Activated CD4-positive, alpha-beta memory T cell treated with anti-CD3 and anti-CD28 coated beads for 36 hours (primary cell): ENCODE measurements at places on chromosomes 4 and X.

GRCh38 chr4:10054571-10055041, 33.3 kb upstream of the SLC2A9 start:
- H3K4me3 ChIP-seq = no peak overlapping the region
- no peak overlapping the region for H3K27ac ChIP-seq
- H3K36me3 ChIP-seq = peaks cover 11% of the 10 kb centered on the region
- DNase-seq = no peak

- H3K4me3 ChIP-seq = no peak overlapping the region
- no peaks in the 10 kb centered on the region for H3K27me3 ChIP-seq
Measured at GRCh38 chr4:152359208-152360044, 176.5 kb downstream of the FBXW7 start.

DNA sequence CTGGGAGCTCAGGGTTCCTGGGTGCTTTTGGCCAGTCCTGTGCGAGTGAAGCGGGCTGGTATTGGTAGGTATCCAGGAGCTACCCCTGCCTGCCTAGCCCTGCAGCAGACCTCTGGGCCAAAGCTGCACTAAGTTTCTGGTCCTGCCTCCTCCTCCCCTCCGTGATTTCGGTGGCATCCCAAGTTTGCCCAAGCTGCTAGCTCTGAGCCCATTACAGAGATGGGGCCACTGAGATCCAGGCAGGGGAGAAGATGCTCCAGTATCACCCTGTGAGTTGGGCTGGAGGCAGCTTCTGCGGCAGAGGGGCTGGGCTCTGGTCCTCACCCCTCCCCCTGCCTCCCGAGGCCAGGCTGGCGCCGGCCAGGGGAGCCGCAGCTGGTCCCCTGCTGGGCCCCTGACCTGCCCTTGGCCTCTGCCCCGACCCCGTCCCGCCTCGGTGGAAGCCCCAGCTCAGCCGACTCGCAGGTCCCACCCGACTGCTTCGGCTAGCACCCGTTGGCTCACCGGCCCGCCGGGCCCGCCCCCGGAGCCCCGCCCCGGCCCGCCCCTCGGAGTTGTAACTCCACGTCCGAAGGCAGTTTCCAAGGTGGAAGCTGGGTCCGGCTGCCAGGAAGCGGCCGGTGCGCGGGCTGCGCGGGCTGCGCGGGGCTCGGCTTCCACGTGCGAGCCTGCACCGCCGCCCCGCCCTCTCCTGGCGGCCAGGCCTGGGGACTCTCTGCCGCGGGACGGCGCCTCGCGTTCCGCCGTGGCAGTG, at the start of gene DUSP9:
DUSP9 (plus strand) TSS at position 584 of the 754 bp plus-strand sequence. CDS start 751 bp downstream, outside the sequence.
- H3K27ac ChIP-seq = no peak within 1 kb of the TSS
- peaks cover 26% of the 10 kb centered on the region for H3K27me3 ChIP-seq
- no peak for DNase-seq
- peak within 1 kb of the TSS; percentile 29 for H3K4me3 ChIP-seq

GRCh38 chrX:16123222-16123786, at the start of gene GRPR:
GRPR (plus strand) TSS chrX:16123565; CDS start chrX:16123954, 389 bp downstream.
- DNase-seq = peak; percentile 69
- H3K4me1 ChIP-seq = peaks cover 19% of the 10 kb centered on the region
- H3K27me3 ChIP-seq = peaks cover 4% of the 10 kb centered on the region
- no peak within 1 kb of the TSS for H3K27ac ChIP-seq

GRCh38 chr4:180156684-180157083, 2086.5 kb upstream of the TENM3 start:
- H3K4me3 ChIP-seq = no peak overlapping the region
- DNase-seq = no peak
- H3K27me3 ChIP-seq = no peaks in the 10 kb centered on the region
- H3K27ac ChIP-seq = no peak overlapping the region

DNA sequence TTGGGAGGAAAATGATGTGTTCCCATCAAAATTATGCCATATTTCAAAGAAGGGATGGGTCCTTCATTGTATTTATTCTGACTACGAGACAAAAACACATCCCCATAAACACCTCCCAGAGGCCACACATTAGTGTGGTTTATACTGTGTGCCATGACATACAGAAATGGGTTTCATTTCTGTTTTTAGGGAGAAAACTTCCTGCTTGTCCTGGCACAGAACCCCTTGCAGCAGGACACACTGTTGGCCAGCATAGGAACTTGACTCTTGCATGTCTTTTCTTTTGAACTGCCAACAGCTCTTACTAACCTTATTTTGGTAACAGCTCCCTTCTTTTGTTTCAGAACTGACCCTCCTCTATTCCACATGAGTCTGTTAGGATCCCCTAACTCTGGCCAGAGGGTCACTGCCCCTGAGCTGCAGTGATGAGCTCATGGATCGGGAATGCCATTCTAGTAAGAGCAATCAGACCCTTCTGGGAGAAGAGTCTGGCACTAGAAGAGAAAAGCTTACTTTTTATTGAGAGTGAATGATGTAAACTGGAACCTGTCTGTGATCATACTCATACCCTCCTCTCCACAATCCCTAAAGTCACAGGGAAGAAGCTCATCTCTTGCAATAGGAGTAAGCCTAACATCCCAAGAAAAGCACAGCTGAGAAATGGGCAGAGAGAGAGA, 86.4 kb downstream of the SMIM20 start:
- H3K36me3 ChIP-seq = no peaks in the 10 kb centered on the region
- H3K27me3 ChIP-seq = peaks cover 4% of the 10 kb centered on the region
- H3K4me3 ChIP-seq = no peak overlapping the region
- no peak for DNase-seq
- H3K27ac ChIP-seq = no peak overlapping the region

DNA sequence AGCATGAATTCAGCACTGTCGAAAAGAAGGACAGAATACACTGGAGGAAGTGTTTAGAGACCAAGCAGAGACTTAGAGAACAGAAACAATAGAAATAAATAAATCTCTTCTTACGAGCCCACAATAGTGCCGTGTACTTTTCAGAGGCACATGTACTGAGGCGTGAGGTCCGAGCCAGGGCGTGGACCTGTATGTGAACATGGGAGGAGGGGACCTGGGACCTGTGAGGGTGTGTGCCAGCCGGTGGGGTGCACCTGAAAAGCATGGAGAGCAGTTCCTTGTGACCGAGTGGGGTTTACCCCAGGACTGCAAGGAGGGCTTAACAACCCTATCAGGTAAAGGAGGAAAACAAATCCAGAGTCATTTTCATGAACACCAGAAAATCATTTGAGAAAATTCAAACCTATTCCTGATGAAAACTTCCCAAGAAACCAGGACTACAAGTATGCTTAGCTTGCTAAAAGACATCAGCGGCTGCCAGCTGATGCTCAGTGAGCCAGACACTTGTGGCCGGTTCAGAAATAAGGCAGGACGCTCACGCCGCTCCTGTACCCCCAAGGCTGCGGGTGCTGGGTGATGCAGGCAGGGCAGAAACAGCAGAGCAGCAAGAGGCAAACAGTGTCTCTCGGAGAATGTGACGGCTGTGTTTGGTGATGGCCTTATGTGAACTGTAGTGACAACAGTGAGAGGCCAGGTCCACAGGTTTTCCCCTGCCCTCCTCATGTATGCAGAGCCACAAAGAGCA, 37.1 kb downstream of the NELFA start:
- no peak for DNase-seq
- H3K27ac ChIP-seq = no peak overlapping the region
- H3K27me3 ChIP-seq = no peaks in the 10 kb centered on the region
- peaks cover 53% of the 10 kb centered on the region for H3K36me3 ChIP-seq

- H3K4me1 ChIP-seq = no peaks in the 10 kb centered on the region
- no peaks in the 10 kb centered on the region for H3K36me3 ChIP-seq
- no peak overlapping the region for H3K4me3 ChIP-seq
- no peak for DNase-seq
Measured at GRCh38 chr4:159682996-159683395, 580.1 kb downstream of the RAPGEF2 start.

DNA sequence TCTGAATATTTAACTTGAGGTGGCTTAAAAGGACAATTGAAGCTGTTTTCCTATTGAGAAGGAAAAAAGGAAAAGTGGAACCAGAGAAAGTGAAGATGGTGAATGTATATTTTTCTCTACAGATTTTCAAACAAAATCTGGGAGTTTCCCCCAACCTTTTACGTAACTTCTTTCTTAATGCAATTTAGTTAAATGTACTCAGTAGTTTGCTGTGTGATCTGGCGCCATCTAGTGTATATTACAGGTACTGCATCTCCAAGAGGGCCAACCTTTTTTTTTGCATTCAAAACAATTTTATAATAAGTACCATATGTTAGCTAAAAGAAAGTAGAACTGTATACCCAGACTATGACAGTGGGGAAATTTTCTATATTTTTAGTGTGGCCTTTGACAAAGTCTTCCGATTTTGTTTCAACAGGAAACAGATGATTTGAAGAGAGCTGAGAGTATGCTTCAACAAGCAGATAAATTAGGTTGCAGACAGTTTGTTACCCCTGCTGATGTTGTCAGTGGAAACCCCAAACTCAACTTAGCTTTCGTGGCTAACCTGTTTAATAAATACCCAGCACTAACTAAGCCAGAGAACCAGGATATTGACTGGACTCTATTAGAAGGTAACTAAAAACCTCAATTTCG, 82.0 kb downstream of the PLS3 start:
- H3K27ac ChIP-seq = no peak overlapping the region
- no peaks in the 10 kb centered on the region for H3K36me3 ChIP-seq
- peak; percentile 14 for DNase-seq
- no peak overlapping the region for H3K4me3 ChIP-seq
- H3K27me3 ChIP-seq = peaks cover 2% of the 10 kb centered on the region
- no peaks in the 10 kb centered on the region for H3K4me1 ChIP-seq

- no peak for DNase-seq
- peaks cover 14% of the 10 kb centered on the region for H3K27me3 ChIP-seq
- H3K4me3 ChIP-seq = no peak overlapping the region
Measured at GRCh38 chr4:81818385-81818920, 346.7 kb upstream of the RASGEF1B start.

DNA sequence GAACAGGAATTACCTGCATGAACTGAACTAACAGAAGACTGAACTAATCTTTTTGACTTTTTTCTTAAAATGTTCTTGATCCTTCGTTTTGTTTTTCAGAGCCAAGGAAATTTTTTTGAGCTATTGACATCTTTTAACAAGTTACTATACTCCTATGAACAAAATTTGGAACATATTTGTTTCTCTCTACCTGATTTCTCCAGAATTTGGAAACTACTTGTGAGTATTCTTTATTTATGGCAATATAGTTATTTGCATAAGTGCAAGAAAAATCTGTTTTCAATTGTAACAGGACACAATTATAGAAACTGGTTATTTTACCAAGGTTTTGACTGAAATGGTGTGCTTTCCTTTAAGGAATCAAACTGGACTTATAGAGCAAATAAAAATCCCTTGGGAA, 89.5 kb upstream of the HPGD start:
- H3K4me3 ChIP-seq = no peak overlapping the region
- no peak overlapping the region for H3K27ac ChIP-seq
- H3K36me3 ChIP-seq = no peaks in the 10 kb centered on the region

- no peak overlapping the region for H3K27ac ChIP-seq
- peaks cover 10% of the 10 kb centered on the region for H3K4me1 ChIP-seq
Measured at GRCh38 chr4:65668201-65669089, 1.8 kb downstream of the EPHA5 start.

- no peak overlapping the region for H3K4me3 ChIP-seq
- no peak overlapping the region for H3K27ac ChIP-seq
- no peak for DNase-seq
Measured at GRCh38 chrX:110213183-110213582, 104.7 kb downstream of the AMMECR1 start.

DNA sequence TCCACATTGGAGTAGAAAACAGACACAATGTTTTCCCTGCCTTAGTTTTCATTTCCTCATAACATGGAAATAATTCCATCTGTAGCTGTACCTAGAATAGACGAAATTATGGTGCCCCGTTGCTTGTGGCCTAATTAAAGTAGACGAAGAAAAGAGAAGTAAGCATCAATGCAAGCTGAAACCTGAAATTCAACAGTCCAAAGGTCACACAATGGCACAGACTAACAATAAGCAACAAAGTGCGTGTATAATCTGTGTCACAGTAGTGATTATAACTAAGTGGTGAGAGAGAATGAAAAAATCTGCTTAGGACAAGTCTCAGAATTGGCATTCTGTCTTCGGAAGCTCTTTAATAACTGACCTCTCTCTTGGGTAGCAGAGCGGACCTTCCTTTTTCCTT, 24.3 kb downstream of the MAGEB17 start:
- H3K27ac ChIP-seq = no peak overlapping the region
- DNase-seq = no peak
- H3K4me1 ChIP-seq = no peaks in the 10 kb centered on the region
- H3K4me3 ChIP-seq = no peak overlapping the region

GRCh38 chr4:107318078-107318477, 282.0 kb upstream of the DKK2 start:
- no peaks in the 10 kb centered on the region for H3K36me3 ChIP-seq
- H3K4me1 ChIP-seq = no peaks in the 10 kb centered on the region
- H3K27me3 ChIP-seq = peaks cover 2% of the 10 kb centered on the region
- no peak overlapping the region for H3K27ac ChIP-seq
